ENCODE measurements at places on chromosomes 2 and 18. TPM values are rescaled to one million over a fixed set of nuclear protein-coding genes. Genes with fewer than 3 reads are reported as not detected.

Gene EVA1A
- total RNA-seq = 11.9 TPM

Gene EPHA4
- total RNA-seq = 0.72 TPM

Gene NAT8
- total RNA-seq = not detected

Gene TMEM247
- total RNA-seq = not detected

Gene PDCD1
- total RNA-seq = not detected

Gene BZW1
- total RNA-seq = 454 TPM
